ENCODE measurements at places on chromosomes 16 and 17.

GRCh38 chr16:24805484-24805883, 40.3 kb upstream of the SLC5A11 start:
- no peak for DNase-seq

GRCh38 chr16:80009971-80010659, 409.6 kb upstream of the MAF start:
- no peak for DNase-seq

- no peak for DNase-seq
Measured at GRCh38 chr17:77740481-77740880, 218.0 kb upstream of the TNRC6C start.

DNA sequence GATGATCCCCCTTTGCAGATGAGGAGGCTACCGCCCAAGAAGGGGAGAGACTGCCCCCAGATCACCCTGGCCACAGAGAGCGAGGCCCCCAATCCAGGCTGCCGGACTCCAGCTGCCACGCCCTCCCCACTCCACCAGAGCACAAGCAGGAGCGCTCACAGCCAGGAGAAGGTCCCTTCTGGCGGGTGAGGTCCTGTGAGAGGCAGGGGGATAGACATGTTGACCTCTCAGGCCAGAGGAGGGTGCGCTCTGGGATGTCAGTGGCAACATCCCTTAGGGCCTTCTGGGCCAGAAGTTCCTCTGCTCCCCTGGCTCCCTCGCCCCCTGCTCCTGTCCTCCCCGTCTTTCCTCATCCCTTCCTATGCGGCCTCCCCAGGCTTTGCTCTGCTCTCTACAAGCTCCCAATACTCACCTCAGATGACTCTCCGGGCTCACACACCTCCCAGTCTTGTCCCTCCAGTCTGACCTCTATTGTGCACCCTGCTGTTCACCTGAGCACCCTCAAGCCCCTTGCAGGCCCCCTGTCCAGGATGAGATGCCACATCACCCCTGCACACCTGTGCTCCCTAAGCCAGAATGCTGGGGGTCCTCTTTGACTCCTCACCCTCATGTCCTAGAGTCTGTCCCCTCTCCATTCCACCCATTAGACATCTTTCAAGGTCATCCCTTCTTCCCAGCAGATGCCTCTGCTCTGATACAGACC, 5.0 kb upstream of the NXPH3 start:
- DNase-seq, result no peak

DNA sequence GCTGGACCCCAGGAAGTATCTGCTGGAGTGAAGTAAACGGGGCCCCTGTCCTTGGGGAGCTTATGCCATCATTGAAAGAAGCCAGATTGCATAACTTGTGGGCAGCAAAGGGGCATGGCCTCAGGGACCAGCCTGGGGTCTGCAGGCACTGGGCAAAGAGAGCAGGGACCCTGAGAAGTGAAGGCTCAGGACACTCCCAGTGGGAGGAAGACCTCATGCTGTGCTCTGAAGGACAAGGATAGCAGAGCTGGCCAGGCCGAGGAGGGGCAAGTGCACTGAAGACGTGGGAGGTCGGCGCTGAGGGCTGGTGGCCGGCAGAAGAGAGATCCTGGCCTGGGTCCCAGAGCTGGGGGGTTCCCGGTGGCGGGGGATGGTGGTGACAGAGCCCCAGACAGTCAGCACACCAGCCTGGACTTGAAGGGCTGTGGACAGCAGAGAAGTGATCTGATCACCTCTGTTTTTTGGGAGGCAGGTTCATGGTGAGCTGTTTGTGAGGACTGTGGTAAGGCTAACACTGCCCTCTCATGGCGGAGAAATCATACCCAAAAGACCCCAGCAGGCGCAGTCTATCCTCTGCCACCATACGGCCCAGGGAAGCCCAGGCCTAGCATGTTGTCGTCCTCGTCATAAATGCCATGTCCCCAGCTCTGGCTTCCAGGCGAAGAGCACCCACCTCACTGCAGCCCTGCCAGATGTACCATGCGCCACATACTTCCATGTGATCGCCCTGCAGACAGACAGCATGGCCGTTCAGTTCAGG, 7.1 kb upstream of the CNP start:
- no peak for DNase-seq

DNA sequence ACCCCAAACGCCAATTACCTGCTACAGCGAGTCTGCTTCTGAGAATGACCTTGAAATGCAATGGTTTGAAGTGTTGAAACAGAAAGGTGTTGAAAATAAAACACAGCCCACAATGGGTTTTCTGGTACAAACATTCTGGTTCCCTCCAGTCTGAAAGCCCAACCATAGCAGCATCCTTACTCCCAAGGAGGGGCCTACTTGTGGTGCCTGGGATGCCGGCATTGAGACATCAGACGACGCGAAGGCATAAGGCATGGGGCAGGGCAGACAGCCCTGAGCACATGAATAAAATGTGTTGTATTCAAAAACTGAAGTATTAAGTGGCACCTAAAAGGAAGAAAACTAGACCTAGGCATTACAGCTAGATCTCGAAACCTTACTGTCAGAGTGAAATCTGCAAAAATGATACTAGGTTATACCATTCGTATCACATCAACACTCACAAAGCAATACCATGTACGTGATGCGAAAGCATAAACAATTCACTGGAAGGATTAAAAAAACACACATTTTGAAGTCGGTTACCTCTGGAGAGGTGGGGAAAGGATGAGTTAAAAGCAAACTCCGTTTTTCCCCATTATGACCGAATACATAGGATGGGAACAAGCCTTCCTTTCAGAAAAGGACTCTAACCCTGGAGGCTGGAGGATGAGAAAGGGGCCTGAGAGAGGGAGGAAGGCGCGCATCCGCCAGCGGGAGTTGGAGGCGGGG, 702 bp downstream of the NUDT21 start:
- no peak for DNase-seq

DNA sequence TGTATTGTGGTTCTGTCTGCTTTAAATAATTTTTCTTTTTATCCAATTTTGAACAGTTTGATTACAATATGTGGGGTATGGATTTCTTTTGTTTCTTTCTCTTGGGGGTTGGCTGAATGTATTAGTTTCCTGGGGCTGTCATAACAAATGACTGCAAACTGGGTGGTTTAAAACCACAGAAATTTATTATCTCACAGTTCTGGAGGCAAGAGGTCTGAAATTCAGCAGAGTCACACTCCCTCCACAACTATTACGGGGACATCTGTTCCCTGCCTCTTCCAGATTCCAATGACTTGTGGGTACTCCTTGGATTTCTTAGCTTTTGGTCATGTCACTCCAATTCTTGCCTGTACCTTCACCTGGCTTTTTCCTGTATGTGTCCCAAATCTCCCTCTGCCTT, 23.7 kb downstream of the COX11 start:
- no peak for DNase-seq

DNA sequence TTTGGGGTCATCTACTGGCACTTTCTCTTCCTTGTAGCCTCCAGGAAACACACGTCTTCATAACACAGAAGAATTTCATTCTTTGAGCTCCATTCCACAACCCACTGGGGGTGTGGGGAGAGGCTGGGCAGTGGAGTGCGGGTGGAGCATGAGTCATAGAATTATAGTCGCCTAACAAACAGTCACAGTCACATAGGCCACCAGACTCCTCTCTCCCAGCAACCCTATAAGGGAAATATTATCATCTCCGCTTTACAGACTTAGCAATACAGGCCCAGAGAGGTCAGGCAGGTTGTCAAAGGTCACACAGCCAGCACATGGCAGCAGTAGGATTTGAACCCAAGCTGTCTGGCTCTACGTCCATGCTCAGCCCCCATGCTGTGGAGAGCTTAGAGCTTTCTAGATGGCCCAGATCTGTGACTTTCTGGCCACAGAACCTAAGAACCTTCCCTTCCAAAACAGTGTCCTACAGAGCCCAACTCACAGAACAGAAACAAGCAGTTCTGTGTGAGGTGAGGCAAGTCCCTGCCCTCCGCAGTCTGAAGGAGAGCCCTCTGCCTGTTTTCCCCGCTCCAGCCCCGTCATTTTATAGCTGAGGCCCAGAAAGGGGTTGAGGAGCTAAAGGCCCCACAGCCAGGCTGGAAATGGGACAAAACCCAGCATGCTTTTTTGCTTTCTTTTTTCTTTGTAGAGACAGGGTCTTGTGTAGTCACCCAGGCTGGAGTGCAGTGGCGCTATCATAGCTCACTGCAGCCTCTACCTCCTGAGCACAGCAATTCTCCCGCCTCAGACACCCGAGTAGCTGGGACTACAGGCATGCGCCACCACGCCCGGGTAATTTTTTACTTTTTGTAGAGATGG, 10.7 kb upstream of the LITAF start:
- DNase-seq, result no peak

- DNase-seq, result no peak
Measured at GRCh38 chr16:21652453-21652852, at the start of gene IGSF6. TSS of gene IGSF6 (minus strand) at chr16:21652608. CDS start at chr16:21652598, 10 bp downstream.

DNA sequence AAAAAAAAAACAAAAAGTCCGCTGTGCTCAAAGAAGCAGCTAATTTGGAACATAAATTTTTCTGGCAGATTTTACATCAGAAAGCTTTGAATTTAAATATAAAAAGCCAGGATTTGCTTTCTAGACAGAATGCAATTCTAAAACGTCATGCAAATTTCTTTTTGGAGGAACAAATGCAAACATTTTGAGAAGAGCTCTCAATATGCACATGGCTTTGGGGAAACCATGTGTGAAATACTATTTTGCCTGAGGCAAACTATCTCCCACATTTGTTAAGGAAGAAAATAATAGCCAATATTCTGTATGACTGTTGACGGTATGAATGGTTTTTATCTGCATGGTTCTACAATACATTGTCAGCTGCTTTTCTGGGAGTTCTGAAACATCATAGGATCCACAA, 320.0 kb upstream of the PSMD7 start:
- no peak for DNase-seq

GRCh38 chr17:57305144-57305728, 48.9 kb downstream of the MSI2 start:
- no peak for DNase-seq

- no peak for DNase-seq
Measured at GRCh38 chr17:6099492-6099891, 29.3 kb downstream of the WSCD1 start.

DNA sequence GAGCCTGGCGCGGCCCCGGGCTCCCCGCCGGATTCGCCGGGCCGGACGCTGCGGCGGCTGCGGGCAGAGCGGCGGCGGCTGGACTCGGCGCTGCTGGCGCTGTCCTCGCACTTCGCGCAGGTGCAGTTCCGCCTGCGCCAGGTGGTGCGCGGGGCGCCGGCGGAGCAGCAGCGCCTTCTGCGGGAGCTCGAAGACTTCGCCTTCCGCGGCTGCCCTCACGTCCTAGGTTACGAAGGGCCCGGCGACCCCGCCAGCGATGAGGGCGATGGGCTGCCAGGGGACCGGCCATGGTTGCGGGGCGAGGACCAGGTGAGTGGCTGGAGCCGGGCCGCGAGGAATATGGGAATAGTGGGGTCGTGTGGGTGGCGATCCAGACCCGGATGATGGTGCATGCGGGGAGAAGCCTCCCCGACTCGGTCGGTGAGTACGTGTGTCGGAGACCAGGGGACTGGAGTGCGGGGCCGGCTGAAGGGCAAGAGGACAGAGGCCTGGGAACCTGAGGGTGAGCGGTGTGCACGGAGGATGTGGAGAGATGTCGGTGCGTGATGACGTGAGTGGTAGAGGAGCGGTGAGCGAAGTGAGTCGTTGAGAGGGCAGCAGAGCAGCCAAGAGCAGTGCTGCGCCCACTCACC, 517 bp downstream of the RUNDC1 start:
- DNase-seq, result peak; percentile 27

- no peak for DNase-seq
Measured at GRCh38 chr17:4679658-4680057, 24.3 kb downstream of the PELP1 start.

DNA sequence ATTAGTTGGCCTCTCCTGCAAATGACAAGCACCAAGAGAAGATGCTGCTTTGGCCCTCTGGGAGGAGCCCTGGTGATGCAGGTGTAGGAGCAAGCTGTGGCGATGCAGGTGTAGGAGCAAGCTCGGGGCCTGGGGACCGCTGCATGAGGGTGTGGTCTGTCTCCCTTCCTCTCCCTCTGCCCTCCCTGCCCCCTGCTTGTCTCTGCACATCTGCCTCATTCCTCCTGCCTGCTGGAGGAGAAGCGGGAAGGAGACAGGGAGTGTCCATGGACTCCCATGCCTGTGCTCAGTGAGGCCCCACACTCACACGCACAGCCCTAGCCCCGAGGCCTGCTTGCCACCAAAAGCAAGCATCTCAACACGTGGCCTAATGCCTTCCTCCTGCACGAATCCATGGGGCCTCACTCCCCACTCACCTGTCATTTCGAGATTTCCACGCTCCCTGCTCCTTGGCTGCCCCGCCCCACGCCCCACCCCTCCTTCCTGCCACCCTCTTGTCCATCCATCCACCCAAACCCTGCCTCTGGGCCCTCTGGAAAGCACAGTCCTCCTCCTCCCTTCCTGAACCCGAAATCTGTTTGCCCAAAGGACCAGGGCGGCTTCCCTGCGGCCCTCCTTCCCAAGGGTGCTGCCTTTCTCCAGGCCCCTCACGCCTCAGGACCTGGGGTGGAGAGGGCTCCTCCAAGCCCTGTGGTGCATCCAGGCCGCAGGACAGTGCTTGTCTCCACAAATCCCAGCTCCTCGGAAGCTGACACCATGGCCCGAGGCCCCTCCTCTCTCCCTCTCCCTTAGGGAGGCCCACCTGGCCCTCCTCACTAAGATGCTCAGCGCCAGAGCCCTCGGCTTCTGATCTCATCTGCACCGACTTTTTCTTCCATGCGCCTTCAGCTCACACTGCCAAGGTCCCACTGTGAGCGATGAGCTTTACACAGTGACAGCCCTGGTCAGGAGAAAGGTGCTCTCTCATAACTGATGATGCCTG, 11.8 kb upstream of the ALDH3A1 start:
- no peak for DNase-seq

GRCh38 chr16:19389246-19389645, 28.4 kb upstream of the TMC5 start:
- no peak for DNase-seq

DNA sequence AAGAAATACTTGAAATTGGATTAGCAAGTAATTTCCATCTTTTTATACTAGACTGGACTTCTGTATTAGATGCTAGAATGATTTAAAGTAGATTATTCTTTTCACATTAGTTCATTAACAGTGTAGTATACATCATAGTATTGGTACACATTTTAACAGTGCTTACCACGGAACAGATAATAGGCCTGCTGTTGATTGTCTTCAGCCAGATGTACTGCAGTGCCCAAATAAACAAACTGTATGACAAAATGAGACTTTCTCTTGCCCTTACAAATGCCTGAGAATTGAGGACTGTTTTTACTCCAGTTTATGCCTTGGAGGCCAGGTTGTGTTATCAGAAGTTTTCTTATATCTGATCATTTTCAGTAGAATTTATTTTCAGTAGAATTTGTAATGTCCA, 631 bp downstream of the EVI2A start:
- no peak for DNase-seq
